ENCODE measurements at places on chromosomes 5 and 9. TPM values are rescaled to one million over a fixed set of nuclear protein-coding genes. Genes with fewer than 3 reads are reported as not detected.

DNA sequence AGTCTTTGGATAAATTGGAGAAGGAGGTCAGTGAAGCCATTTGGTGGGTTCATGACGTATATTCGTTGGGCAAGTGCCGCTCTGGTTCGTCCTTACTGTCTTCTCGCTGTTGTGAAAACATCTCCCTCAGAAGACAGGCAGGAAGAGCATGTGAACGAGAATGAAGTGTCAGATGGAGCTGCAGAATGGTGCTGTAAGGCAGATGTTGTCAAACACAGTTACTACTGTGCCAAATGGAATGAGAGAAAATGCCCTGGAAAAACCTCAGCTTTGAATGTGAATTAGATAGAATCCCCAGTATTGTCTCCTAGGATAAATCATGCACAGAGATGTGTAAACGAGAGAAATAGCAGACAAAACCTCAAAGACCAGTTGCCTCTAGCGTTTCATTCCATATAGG is 121.5 kb downstream of the CAMK4 start:
- DNase-seq, result no peak

DNA sequence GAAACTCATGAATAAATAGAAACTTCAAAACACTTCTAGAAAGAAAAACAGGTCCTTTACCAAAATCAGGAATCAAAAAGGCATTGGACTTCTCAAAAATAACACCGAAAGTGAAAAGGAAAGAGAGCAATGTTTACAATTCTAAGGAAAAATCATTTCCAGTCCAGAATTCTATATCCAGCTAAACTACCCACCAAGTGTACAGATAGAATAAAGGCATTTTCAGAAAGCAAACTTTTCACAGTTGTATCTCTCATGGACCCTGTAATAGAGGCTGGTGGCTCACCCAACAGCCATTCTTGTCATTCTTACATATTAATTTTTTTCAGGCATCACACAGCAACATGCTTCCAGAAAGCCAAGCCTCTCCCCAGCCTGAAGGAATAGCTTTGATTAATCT is 63.7 kb downstream of the FOXD1 start:
- no peak for DNase-seq

GRCh38 chr9:98074115-98074990 is 17.8 kb downstream of the NANS start:
- peak; percentile 56 for DNase-seq

The ADRB2 gene
- total RNA-seq, result 5.2 TPM

DNA sequence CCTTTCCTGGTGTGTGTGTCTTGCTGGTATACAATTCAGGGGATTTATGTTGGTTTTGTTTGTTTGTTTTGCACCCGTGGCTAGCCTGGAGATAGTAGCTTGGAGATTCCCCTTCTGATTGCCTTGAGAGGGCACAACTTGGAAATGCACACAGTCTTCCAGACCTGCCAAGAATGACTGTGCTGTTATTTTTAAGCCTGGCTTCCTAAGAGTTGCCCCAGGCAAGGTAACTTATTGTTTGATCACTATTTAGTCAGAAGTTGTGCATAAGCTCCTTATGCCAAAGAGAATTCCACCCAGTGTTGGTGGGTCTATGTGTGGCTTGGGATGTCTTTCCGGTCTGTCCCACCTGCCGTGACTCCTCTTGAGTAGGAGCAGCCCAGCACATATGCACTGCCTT is 421.9 kb upstream of the KCNN2 start:
- DNase-seq, result no peak

The PAEP gene
- not detected for total RNA-seq

The MEGF10 gene
- 0.15 TPM for total RNA-seq

The POLR3G gene
- 0.35 TPM for total RNA-seq

DNA sequence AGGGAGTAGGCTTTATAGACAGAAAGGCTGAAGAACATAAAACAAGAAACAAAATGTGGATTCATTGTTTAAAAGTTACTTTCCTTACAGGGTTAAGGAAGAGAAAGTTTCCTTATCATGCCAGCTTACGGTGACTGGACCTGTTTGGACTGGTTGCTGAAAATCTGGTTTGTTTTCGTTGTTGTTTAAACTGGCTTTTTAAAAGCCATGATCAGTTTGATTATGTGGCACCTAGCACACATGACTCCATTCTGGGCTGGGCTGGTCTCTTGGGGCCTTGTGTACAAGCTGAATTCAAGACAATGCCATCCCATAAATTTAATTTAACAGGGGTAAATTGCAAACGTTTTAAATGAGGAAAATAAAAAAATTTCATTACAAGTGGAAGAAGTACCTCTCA is 18.4 kb upstream of the ZNF474 start:
- no peak for DNase-seq

The CENPK gene
- 0.43 TPM for total RNA-seq

The GARIN3 gene
- not detected for total RNA-seq

DNA sequence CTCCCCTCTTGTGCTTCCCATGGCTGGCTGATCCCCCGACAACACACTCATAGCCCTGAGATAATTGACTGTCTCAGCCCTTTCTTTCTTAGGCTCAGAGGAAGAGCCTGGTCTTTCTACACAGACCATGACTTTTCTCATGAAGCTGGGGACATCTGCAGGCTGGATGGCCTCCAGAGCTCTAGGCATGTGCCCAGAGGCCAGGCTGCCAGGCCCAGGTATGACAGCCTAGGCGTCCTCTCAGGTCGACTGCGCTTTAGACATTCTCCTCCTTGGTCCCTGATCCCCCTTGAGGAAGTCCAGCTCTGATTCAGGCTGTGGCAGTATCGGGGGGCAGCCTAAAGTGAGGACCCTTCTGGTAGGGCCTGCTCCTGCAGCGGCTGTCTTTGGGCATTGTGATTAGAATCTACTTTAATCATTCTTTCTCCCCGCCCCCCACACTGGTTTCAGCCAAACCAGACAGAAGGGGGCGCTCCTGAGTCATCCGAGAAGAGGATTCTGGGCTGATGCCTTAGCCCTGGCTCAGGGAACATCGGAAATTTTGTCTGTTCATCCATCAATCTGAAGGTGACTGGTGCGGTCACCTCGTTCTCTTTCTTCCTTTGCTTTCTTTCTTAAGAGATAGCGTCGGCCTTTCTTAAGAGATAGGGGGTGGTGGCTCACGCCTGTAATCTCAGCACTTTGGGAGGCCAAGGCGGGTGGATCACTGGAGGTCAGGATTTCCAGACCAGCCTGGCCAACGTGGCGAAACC is 66.5 kb upstream of the HSPA9 start:
- DNase-seq, result peak; percentile 59

DNA sequence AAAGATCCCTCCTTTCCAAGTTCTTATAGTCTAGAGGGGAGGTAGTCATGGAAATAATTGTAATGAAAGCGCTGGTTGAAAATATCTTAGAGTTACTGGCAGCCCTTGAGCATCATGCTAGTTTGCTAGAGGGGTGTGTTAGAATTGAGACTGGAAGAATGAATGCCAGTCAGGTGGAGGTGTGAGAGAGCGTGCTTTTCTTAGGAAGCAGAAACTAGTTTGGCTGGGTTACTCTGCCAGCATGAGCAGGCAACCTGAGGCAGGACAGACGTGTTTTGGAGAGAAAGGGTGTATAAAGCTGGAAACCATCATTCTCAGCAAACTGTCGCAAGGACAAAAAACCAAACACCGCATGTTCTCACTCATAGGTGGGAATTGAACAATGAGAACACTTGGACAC is 43.6 kb upstream of the DHFR start:
- DNase-seq, result no peak

The ANAPC2 gene
- 14.3 TPM for total RNA-seq

The TNC gene
- total RNA-seq, result 6.7 TPM

- no peak for DNase-seq
Measured at GRCh38 chr5:180910735-180911134, 11.8 kb downstream of the BTNL8 start.

The SLC6A19 gene
- total RNA-seq, result not detected

Measured in heart left ventricle (tissue), 16 donors.